Stimulated activated CD8-positive, alpha-beta memory T cell treated with anti-CD3 and anti-CD28 coated beads, Interleukin-4, amount 100 ng/mL, for 4 hours (primary cell): ENCODE measurements at places on chromosomes 11 and 22.

GRCh38 chr11:13237761-13238160, 39.8 kb upstream of the BMAL1 start:
- no peak for DNase-seq

DNA sequence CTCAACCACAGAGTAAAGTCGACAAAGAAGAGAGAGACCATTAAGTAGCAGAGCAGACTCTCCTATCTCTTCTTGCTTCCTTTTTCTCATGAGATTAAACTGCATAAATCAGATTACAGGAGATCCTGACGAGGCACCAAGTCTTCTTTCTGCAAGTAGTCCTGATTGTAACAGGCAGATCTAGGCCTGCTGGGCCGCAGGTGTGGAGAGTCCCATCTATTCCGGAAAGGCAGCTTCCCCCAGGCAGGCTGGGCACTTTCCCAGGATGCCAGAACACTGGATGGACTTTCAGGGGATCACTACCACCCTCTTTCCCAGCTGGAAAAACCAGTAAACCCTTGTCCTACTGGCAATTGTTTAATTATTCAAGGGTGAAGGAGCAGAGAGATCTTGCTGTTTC, 173.0 kb upstream of the CADM1 start:
- no peak for DNase-seq

- no peak for DNase-seq
Measured at GRCh38 chr11:89405629-89406028, 85.5 kb downstream of the NOX4 start.

DNA sequence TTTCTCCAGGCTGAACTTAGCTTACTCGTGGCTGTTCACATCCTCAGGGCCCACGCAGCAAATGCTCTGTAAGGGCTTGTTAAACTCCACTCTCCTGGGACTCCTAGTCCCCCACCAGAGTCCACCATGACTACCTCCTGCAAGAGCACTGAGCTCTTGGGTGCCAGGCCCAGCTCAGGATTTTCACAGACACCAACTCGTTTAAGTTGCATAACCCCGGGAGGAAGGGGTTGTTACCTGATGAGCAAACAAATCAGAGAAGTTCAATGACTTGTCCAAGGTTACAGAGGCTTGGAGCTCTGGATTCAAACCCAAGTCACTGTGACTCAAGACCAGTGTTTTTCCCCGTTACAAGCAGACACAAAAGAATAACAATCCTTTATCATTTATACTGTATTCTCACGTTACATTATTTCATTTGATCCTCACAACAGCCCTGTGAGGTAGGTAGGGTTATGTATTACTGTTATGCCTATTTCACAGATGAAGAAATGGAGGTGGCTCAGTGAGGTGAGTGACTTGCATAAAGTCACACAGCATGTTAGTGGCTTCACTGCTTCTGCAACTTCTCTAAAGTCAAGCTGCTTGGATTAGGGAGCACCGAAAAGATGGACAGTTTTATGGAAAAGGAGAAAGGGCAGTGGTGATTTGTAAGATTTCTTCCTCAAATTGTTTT, 17.4 kb downstream of the KCTD21 start:
- no peak for DNase-seq

- no peak for DNase-seq
Measured at GRCh38 chr11:13010749-13011465, 1.8 kb downstream of the RASSF10 start.
